ENCODE measurements at places on chromosomes 5 and 9.

- DNase-seq = no peak
Measured at GRCh38 chr9:96320749-96321280, 18.8 kb upstream of the HSD17B3 start.

DNA sequence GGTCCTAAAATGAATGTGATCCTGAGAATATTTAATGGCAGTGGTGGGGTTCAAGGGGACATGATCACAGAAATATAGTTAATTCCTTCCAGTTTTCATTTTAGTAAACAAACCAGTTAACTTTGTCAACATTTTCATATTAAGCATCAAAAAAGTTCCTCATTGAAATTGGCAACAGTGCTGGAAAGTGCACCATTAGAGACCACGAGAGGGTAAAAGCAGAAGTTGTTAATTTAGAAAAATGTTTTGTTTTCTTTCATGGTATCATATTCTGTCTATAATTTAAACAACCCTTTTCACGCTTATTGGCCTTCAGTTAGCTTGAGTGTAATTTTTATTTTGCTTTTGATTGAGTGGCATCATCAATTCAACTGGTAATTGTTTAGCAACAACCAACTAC is 11.9 kb downstream of the GIN1 start:
- DNase-seq = no peak

- DNase-seq = peak; percentile 69
Measured at GRCh38 chr5:59042201-59043055, 459.6 kb downstream of the RAB3C start.

DNA sequence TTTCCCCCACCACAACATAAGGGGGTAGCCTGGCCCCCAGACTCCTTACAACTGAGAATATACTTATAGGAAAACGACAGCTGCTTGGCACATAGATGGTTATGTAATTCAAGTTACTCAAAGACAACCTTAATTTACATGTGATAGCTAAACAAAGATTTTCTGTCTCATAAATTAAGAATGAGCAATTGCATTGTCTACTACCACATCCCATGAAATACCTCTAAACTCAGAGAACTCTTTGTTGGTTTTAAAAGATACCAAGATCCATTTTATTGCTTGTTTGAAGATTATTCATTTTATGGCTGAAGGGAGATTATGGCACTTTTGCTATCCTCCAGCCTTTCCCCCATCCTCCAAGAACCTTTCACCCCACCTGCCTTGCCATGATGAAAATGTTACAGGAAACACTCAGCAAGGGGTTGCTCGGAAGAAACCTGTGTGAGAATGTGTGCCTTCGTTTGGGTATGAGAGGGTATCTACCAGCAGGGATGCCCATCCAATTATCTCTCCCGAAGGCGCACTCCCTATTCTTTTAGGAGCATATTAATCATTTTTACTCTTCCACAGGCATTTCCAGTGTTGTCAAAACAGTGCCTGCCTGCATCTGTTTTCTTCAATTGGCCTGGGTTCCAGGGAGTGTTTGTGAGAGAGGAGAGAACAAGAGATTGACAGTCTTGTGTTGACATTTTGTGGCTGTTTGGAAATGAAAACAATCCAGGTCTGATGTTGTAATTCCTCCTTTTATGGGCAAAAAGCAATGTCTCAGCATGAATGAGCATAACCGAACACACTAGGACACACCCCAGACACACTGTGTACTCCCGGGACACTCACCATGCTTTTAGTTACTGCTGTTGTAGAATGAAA is 208.0 kb upstream of the ANKRD55 start:
- peak; percentile 56 for DNase-seq

DNA sequence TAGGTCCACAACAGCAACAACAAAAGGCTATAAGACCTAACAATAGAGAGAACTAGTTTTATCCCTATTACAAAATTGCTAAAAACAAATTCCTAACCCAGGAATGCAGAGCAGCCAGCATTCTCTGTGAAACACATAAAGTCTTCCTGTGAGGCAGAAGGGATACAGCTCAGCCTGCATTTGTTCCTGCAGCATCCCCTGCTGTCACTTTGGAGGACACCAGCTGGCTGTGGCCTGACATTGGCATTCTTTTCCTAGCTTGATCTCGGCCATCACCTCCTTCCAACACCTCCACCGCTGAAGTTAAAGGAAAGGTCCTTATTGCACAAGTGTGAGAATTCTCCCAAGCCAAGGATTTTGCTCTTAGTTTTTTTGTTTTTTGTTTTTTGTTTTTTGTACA is 186.1 kb downstream of the SNCAIP start:
- peak; percentile 39 for DNase-seq

DNA sequence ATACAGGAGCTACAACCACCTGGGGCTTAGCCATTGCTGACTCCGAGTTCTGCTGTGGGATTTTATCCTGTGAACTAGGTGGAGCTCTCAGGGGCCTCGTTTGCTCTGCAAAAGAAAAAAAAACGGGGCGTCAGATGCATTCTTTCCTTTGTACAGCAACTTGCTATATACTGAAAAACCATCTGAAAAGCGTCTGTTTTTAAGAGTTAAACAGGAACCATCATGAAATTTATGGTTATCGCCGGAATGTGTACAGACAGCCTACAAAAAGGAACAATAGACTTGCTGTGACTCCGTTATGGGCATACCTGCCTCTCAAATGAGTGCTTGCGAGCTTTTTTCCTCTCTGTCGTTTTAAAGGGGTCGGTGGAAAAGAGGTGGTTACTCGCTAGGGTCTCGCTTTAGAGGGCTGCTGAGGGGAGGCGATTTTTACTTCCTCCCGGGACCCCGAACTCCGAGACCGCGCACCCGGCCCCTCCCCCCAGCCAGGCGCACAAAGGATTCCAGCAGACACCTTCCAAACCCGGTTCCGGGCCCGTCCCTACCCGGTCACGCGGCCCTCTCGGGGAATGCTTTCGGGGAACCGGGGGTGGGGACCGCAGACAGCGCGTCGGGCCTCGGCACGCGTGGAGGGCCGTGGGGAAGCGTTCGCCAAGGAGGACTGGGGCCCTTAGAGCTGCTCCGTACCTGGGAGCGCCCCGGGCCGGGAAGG is 826 bp downstream of the PAIP1 start:
- peak; percentile 40 for DNase-seq

- peak; percentile 67 for DNase-seq
Measured at GRCh38 chr9:21711504-21711903, 90.9 kb upstream of the MTAP start.

GRCh38 chr5:100479079-100479688 is 56.0 kb upstream of the FAM174A start:
- peak; percentile 1 for DNase-seq

- DNase-seq = no peak
Measured at GRCh38 chr9:85016384-85017006, 347.0 kb downstream of the NTRK2 start.

DNA sequence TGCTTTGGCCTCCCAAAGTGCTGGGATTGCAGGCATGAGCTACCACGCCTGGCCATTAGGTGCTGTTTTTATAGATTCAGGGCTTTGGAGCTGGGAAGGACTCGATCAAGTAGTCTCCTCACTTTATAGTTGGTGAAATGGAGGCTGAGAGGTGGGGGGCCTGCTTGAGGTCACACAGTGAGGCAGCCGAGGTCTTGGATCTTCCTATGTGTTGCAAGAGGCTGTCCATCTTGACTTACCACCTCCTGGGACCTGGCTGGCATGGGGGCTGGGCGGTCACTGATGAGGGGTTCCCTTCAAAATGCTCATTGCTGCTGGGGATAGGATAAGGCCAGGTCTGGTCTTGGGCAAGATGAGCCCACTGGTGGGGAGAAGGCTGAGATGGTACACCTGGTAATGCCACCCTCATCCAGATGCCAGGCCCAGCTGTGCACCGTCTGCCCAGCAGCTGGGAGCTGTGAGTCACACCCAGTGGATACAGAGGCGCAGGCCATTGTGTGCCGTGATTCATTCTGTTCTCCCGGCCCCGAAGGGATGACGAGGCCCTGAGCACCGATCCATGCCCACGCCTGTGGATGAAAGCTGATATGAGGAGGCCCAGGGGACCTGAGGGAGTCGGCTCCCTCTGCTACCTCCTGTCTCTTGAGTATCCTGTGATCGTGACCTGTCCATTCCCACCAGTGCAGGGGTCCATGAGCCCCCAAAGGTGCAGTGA is 10.5 kb upstream of the NDST1 start:
- DNase-seq = peak; percentile 90

DNA sequence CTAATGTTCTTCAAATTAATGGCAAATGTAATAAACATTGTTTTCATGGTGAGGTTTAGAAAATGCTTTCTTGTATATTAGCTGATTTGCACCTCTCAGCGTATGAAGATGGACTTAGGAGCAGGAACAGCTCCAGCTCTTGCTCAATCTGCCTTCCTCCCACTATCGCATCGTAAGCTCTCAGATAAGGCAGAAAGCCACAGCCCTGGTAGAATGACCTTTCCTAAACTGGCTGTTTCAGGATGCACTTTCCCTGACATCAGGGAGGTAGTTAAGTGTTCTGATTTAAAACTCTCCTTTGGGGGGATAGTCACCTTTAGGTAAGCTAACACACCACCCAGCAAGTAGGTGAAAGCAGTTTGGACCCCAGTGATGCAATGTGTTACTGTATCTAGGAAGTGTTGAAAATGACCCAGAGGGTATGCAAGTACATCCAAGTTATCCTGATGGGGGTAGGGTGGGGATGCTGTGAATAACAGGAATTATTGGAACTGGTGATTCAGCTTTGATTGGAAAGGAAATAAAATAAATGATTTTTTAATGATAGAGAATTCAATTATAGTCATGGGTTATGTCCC is 72.3 kb downstream of the LMNB1 start:
- DNase-seq = no peak

DNA sequence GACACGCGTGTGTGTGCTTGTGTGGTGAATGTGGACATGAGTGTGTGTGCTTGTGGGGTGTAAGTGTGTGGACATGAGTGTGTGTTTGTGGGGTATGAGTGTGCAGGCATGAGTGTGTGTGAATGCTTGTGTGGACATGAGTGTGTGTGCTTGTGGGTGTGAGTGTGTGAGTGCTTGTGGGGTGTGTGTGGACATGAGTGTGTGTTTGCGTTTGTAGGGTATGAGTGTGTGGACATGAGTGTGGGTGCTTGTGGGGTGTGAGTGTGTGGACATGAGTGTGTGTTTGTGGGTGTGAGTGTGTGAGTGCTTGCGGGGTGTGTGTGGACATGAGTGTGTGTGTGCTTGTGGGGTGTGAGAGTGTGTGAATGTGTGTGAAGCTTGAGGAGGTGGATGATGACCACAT is 29.8 kb upstream of the TIFAB start:
- DNase-seq = no peak

- peak; percentile 83 for DNase-seq
Measured at GRCh38 chr5:168851902-168852321, 272.7 kb upstream of the PANK3 start.

- DNase-seq = no peak
Measured at GRCh38 chr5:155259648-155260047, 246.1 kb downstream of the KIF4B start.

DNA sequence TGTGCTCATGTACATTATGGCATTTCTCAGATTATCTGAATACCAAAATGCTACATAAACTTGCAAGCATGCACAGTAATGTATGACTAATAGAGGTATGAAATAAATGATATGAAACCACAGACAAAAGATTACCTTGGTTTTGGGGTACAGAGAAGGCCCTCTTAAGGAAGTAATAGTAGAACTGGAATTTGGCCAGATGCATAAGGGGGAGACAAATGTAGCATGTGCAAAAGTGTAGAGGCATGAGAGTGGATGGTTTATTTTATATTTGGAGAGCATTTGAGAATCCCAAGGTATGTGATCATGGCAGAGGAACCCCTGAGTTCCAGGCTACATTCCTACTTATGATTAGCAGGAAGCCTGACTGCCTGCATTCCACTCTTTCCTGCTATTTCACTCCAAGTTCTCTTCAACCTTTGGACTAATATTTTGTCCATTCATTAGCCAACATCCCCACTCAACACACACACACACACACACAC is 74.2 kb downstream of the MAMDC2 start:
- DNase-seq = peak; percentile 79

DNA sequence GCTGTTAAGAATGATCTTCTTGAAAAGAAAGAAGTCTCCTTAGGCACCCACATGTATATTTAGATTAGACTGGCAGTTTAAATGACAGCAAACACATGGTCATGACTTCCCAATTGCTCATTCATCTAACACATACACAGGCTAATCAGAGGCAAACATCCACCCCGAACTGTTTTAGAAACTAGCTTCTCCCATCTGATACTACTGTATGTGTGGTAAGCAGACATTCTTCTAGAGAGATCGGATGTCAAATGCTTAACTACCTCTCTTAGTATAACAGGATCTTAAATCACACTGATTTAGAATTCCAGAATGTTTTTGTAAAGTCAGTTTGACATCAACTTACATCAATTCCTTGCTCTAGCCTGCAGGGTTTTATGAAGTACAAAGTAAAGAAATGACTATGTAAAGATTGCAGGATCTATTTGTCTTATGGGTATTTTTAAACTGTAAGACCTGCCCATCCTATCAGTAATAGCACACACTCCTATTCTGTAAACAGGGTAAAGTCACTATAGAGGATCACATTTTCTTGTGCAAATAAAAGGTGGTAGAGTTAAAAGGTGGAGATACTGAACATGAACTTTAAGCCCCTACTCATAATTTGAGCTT is 239.7 kb downstream of the MLLT3 start:
- peak; percentile 69 for DNase-seq

- DNase-seq = no peak
Measured at GRCh38 chr9:77455312-77455927, 192.7 kb downstream of the GNA14 start.

All from fibroblast of skin of right quadriceps (primary cell).